ENCODE measurements at places on chromosomes 5 and 9.

- DNase-seq: no peak
Observed at GRCh38 chr5:78773655-78774054, 125.1 kb upstream of the LHFPL2 start.

- DNase-seq: no peak
Observed at GRCh38 chr9:34124926-34125325, 1.6 kb downstream of the DCAF12 start.

DNA sequence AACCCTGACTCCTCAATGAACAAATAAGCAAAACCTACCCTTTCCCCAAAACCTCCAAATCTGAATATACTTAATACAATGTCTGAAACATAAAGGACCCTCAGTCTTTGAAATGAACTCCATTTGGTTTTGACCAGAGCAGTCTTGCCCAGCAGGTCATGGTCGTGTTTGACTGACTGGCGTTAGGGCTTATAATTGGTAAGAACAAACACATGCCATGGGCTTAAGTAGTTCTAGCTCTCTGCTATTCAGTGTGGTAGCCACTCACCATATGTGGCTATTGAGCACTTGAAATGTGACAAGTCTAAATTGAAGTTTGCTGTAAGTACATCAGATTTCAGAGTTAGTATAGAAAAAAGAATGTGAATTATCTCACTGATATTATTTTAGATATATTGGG lies 42.1 kb downstream of the LRRTM2 start:
- DNase-seq: no peak

DNA sequence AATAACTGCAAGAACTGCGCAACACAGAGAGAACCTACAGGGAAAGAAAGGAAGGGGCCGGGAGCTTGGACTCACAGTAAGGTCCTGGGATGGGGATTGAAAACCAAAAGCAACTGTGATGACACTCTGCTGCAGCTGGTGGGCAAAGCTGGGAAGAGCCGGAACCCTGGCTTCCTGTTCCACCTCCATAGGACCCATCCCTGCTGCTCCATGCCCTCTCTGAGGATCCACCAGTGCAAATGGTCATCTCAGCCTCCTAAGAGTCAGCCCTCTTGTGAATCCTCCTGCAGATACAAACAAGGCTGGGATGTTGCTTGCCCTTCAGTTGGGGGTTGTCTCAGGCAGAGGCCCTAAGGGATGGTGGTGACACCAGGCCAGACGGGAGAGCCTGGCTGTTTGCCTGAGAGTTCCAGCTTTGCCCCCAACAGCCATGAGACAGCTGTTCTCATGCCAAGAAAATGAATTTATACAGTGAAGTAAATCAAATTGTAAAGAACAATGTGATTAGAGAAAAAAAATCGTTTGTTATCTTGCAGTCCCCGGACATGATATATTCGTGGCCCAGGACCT lies 90.8 kb downstream of the TENT4A start:
- no peak for DNase-seq

- DNase-seq: no peak
Observed at GRCh38 chr5:16881251-16881650, 54.8 kb downstream of the MYO10 start.

GRCh38 chr5:53219174-53219573 lies 109.6 kb upstream of the MOCS2 start:
- DNase-seq: no peak

GRCh38 chr5:161022151-161022550 lies 170.1 kb upstream of the ATP10B start:
- DNase-seq: no peak

DNA sequence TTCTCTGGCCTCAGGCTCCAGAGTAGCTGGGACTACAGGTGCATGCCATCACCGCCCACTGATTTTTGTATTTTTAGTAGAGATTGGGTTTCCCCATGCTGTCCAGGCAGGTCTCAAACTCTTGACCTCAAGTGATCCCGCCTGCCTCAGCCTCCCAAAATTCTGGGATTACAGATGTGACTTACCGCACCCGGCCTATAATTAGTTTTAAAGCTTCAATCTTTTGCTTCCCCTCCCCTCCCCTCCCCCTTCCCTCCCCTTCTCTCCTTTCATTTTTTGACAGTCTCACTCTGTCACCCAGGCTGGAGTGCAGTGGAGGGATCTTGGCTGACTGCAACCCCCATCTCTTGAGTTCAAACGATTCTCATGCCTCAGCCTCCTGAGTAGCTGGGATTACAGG lies 433.3 kb upstream of the EDIL3 start:
- DNase-seq: no peak

DNA sequence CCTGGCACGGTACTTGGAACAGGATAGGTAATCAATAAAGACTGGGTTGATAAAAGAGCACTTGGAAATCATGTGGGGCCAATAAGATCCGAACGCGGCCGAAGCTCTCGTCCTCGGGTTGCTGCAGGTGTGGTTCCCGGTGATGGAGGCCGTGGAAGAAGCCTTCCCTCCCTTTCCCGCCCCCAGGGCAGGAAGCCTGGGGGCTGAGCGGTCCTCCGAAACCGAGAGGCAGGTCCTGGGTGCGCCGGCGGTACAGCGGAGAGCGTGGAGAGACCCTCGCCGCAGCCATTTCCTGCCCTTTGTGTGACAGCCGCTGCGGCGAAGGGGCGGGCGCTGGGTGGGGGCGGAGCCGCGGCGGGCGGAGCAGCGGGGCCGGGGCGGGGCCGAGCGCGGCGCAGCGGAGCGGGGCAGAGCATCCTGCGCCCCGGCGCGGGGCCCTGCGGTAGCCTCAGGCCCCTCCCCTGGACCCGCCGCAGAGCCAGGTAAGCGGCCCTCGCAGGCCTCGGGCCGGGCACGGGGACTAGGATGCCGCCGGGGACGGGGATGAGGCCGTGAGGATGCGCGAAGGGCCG lies at the start of gene CYFIP2:
Gene CYFIP2, plus strand, starts transcription at position 410 of the 572 bp plus-strand sequence. CDS start 19,239 bp downstream, outside the sequence.
- peak; percentile 63 for DNase-seq

DNA sequence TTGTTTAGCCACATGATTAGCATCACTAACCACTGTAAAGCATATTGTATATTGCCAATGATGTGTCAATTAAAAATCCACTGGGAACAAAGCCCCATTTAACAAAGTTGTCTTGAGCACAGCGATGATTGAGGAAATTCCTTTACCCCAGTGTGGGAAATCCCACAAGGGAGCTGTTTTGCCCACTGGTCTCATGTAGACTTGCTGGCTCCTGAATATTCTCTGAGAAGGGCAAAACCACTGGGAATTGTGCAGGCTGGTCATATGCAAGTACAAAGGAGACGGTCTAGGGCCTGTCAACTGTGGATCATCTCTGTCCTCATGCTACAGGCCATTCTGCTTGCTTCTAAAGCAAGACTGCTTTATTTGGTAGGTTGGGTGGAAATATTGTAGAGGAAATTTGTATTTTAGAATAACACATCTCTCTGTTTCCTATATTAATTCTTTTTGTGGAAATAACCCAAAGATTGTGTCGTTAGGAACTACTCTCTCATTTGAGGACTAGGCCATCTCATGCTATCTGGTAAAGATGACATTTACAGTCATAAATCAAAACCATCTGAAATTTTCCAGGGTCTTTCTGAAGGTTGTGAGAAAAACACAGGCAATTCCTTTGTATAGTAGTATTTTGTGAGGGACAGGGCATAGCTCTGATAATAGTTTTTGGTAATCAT lies 60.2 kb downstream of the PARP8 start:
- DNase-seq: no peak

DNA sequence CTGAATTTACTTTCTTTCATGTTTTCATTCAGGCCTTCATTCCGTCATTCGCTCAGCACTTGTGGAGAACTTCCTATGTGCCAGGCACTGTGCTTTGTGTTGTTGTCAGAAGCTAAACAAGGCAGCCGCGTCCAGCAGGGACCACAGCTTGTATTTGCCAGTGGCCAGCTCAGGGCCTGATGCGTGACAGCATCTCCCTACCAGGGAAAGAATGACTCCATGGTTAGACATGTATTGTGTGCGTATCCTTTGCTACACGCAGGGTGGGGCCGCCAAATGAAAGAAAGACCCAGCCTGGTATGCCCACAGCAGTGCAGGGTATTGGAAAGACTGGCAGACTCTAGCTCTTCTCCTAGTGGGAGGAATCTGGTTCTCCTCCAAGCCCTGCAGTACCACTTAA lies 4.7 kb upstream of the COL27A1 start:
- DNase-seq: no peak

DNA sequence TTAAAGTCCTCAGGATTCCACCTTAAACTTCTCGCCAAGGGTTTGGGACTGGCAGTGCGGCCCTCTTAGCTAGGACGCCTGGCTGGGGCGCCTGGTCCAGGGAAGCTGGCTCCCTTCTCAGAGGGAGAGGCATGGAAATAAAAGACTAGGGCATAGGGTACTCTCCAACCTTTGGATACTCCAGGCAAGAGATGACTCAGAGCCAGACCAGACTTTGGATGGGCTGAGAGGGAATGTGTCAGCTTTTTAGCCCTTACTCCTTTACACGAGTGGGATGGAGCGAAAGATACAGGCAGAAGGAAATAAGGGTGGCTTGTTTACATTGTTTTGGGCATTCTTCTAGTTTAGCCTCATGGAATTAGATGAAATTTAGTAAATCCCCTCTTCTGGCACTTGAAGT lies 48.2 kb downstream of the IL31RA start:
- DNase-seq: no peak

- DNase-seq: no peak
Observed at GRCh38 chr9:97536480-97536879, 35.0 kb downstream of the TMOD1 start.

GRCh38 chr5:111311666-111312065 lies 87.5 kb downstream of the CAMK4 start:
- DNase-seq: no peak

DNA sequence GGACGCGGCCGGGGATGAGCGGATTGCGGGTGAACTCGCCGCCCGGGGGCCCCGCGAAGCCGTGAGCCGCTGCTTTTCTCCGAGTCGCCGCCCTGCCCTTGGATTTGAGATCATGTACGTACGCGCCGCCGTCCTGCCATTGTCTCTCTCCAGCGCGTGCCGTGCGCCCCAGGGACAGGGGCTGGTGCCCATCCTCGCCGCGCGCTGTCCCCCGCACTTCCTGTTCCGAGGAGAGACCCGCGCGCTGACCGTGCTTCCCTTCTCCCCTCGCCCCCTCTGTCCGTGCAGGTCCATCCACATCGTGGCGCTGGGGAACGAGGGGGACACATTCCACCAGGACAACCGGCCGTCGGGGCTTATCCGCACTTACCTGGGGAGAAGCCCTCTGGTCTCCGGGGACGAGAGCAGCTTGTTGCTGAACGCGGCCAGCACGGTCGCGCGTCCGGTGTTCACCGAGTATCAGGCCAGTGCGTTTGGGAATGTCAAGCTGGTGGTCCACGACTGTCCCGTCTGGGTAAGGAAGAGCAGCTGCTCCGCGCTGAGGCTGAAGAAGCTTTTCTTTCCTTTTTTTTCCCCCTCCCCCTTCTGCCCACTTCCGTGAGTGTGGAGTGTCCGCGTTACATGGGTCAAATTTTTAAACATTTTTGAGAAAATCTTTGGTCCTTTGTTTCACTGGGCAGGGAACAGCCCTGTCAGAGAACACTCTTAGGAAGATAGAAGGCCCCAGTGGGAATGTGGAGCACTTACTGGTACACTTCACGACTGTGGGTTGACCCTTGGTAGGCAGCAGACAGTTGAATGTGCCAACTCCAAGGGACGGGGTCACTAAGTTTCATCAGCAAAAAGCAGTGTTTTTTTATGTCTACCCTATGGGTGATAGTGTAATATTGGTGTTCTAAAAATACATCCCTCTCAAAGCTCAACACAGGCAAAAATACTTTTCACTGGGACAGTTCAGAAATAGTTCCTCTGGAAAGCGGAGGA lies 727 bp downstream of the RHOBTB3 start:
- DNase-seq: peak; percentile 30

GRCh38 chr9:76198336-76198735 lies 195.9 kb downstream of the RFK start:
- no peak for DNase-seq

DNA sequence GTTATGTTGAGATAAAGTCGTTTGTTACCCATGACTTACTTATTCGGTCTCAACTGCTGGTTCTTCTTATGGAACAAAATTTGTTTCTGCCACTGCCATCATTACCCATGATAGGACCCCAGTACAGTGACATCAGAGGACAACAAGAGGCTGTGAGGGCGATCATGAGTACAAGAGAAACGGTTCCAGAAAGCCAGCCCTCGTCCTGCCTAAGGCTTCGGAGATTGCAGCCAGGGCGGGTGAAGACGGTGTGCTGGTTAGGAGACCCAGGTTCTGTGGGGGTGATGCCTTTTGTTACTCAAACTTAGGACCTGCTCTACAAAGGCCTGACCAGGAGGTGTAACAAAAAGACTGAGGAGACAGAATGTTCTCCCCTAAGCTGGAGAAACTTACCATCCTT lies 10.9 kb downstream of the FYB1 start:
- DNase-seq: no peak

DNA sequence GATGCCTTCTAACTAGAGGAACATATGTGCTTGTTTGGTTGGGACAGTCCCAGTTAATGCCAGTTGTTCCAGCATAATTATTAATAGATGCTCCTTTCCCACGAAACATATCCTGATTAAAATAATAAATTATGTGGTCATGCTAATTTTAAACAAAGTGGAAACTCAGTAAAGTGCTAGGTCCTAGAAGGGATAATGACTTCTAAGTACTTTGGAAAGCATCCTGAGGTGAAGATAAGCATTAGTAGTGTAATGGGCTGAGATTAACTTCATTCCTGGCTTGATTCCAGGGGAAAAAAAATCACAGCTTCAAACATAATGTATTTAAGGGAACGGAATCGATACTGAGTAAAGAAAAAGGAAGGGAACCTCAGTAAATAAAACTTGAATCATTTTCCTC lies 213.7 kb upstream of the SNX2 start:
- DNase-seq: no peak

- no peak for DNase-seq
Observed at GRCh38 chr9:93589688-93590087, 13.3 kb downstream of the PHF2 start.

- DNase-seq: no peak
Observed at GRCh38 chr5:124705577-124705976, 40.9 kb downstream of the ZNF608 start.

DNA sequence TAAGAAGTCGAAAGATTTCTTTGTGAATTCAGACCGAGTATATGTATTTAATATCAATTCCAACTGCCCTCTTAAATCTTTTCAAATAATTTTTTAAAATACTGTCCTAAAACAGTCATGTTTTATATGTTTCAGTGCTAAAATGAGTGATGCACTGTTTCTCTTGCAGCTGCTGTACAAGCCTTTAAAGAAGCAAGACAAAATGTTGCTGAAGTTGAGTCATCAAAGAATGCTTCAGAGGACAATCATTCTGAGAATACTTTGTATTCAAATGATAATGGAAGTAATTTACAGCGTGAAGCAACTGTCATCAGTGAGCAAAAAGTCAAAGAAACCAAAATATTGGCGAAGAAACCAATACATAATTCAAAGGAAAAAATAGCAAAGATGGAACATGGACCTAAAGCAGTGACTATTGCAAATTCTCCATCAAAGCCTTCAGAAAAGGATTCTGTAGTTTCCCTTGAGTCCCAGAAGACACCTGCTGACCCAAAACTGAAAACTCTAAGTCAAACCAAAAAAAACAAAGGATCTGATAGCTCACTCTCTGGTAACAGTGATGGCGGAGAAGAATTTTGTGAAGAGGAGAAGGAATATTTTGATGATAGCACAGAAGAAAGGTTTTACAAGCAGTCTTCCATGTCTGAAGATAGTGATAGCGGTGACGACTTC lies 58.0 kb downstream of the LOX start:
- DNase-seq: no peak

GRCh38 chr9:89036891-89037290 lies 45.6 kb downstream of the S1PR3 start:
- no peak for DNase-seq

Data from substantia nigra (tissue), 51 donors.